ENCODE measurements at places on chromosomes 6 and 20.

DNA sequence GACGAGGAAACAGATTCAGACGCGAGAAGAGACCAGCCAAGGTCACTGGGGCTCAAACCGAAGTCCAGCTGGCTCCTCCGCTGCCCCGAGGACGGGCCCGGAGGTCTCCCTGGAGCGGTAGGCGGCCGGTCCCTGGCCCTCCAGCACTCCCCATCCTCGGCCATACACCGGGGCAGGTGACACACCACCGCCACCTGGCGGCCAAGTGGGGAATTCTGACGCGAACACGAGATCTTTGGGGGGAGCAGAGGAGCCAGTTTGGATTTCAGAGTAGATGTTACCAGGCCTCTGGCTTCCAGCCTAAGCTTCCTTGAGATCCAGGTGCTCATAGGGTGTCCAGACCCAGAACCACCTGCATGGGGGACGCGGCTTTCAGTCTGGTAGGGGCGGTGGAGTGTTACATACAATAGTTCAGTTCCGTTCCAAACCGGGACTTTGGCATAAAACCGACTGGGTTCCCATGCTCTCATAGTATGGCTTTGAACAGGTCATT, 16.1 kb downstream of the BPIFB1 start:
- DNase-seq = peak; percentile 54

- no peak for DNase-seq
Observed at GRCh38 chr6:4309540-4309939, 174.2 kb upstream of the ECI2 start.

GRCh38 chr6:109484122-109484521, 1.1 kb upstream of the ZBTB24 start:
- DNase-seq = no peak

DNA sequence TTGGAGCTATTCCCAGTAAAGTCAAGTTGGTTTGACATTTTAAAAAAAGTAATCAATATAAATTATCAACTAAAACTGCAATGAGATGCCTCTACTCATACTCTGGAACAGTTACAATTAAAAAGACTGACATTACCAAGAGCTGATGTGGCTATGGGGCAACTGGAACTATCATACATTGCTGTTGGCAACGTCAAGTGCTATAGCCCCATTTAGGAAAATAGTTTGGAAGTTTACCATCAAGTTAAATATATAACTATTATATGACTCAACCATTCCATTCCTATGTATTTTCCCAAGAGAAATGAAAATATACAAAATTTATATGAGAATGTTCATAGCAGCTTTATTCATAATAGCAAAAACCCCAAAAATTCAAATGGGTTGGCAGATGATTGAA, 111.4 kb upstream of the HDGFL1 start:
- no peak for DNase-seq

- no peak for DNase-seq
Observed at GRCh38 chr6:134701301-134701700, 248.6 kb downstream of the ALDH8A1 start.

- DNase-seq = no peak
Observed at GRCh38 chr6:7617801-7618764, 28.1 kb downstream of the SNRNP48 start.

- peak; percentile 5 for DNase-seq
Observed at GRCh38 chr6:41371461-41371991, 36.1 kb downstream of the NCR2 start.

- no peak for DNase-seq
Observed at GRCh38 chr20:60054716-60055634, 96.8 kb downstream of the CDH26 start.

- peak; percentile 55 for DNase-seq
Observed at GRCh38 chr6:75526502-75527127, 33.0 kb upstream of the FILIP1 start.

GRCh38 chr6:151679081-151679480, 128.4 kb upstream of the ESR1 start:
- DNase-seq = no peak

DNA sequence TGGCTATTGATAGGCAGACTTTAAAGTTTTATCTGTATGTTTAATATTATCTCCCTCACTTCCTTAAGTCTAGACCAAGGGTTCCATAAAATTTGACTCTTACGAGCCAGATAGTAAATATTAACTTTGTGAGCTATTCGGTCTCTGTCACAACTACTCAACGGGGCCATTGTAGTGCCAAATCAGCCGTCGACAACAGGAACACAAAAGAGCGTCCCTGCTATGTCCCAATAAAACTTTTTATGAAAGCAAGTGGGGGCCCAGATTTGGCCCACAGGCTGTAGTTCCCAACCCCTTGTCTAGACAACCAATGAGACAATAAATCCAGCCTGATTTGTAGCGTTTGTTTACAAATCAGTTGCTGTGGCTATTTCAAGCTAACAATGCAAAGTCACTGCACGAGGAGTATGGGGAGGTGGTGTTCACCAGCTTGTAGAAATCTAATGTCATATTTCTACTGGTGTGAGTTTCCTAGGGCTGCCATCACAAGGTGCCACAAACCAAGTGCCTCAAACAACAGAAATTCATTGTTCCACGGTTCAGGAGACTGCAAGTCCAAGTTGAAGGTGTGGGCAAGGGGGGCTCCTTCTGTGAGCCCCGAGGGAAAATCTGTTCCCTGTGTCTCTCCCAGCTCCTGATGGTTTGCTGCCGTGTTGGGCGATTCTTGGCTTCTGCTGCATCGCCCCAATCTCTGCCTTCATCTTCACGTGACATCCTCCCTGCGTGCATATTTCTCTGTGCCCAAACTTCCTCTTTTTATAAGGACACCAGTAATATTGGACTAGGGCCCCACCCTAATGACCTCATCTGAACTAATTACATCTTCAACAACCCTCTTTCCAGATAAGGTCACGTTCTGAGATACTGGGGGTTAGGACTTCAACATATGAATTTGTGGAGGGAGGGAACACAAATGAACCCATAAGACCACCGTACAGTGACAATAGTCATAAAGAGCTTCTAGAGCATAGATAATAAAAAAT, 356.0 kb upstream of the JARID2 start:
- no peak for DNase-seq

DNA sequence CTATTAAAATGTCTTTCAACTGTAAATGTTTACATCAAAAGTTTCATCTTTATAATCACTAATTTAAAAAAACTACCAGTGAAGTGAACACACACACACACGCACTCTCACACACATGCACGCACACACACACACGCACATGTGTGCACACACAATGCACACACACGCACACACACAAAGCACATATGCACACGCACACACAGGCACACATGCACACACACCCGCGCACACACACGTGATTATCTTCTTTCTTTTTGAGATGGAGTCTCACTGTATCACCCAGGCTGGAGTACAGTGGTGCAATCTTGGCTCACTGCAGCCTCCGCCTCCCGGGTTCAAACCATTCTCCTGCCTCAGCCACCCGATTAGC, 80.0 kb upstream of the FRMD1 start:
- no peak for DNase-seq

DNA sequence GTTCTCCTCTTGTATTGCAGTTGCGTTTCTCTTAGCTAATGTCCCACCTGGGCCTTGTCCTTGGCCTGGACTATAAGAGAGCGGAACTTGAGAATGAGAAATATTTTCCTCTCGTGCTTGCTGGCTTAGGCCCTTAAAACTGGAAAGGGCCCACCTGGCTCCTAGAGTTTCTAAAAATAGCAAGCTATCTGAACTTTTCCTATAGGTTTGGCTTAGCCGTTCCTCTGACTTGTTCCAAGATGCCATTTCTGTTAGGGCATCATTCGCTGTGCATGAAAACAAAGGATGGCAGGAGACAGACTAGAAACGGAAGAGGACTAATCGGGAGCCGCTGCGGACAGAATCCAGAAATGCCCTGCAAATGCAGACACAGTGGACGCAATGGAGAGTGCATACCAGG, 4.5 kb downstream of the RIPOR3 start:
- no peak for DNase-seq

DNA sequence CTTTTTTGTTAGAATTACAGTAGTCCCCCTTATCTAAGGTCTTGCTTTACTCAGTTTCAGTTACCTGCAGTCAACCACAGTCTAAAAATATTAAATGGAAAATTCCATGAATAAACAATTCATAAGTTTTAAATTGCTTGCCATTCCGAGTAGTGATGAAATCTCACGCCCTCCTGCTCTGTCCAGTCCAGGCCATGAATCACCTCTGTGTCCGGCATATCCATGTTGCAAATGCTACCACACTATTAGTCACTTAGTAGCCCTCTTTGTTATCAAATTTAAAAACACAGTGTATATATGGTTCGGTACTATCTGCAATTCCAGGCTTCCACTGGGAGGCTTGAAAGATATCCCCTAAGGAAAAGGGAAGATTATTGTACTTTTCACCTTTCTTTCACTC, 164.6 kb upstream of the FAM83B start:
- peak; percentile 42 for DNase-seq

- peak; percentile 64 for DNase-seq
Observed at GRCh38 chr6:113654396-113654795, 202.7 kb upstream of the MARCKS start.

DNA sequence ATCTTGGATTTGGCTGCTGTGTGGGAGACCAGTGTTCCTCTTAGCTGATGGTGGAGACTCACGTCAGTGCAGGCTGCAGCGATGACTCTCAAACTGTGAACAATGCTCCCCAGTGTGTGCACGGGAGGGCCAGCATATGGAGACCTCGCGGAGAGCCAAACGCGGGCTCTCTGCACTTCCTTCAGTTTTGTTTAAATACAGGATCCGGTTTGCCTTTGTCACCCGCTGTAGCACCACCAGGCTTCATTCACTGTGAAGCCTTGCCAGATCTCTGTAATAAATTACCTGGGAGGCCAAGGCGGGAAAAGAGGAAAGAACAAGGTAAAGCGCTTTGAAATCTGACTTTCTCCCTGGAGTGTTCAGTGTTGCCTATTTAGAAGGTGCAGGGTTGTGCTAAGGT, 30.7 kb upstream of the TMEM14A start:
- DNase-seq = no peak

DNA sequence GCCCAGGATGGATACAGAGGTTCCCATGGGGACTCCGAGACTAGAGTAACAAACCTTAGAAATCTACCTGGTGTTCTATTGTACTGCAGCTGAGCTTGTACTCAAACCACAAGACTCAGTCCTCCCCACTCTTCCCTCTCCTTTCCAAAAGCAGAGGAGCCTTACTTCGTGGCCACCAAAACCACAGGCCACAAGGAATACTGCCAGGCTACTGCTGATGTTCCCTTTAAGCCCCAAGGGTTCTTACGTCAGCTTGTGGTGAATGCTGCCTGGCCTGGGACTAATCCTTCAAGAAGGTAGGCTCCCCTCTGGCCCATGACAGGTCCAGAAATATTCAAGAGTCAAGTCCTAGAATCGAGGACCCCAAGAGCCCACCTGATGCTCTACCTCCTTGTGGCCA, 10.5 kb upstream of the DEFB128 start:
- DNase-seq = no peak

DNA sequence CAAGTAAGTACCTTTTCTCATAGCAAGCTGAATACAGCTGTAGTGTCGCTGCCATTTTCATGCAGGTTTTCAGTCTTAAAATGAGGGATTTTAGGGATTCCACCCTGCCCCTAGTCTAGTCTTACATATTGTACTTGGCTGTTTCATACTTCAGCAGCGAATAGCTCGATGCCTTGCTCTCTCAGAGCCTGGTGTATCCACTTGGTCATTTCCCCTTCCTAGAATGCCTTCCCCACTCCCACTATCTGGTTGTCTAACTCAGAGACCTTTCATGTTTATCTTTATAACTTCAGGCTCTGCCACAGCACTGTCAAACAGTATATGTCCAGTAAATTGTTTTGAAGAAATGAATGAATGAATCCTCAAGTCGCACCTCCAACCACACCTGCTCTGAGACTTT, 21.1 kb upstream of the IPCEF1 start:
- DNase-seq = no peak

DNA sequence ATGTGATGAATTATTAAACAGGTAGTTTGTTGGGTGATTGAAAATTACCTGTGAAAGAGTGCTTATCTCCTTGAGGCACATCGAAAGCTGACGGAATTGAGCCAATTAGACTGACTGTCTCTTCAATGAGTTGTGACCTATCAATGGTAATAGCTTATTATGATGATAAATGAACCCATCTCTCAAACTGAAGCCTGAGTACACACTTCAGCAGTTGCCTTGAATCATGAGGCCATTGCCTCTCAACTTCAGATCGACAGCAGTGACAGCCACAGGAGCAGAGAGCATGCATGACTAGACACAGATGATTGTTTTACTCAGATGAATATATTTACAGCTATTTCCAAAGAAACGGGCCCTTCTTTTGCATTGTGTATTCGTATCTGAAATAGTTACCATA, 323.9 kb downstream of the LAMA2 start:
- DNase-seq = no peak

GRCh38 chr6:44250718-44251123, 3.8 kb downstream of the HSP90AB1 start:
- DNase-seq = no peak

DNA sequence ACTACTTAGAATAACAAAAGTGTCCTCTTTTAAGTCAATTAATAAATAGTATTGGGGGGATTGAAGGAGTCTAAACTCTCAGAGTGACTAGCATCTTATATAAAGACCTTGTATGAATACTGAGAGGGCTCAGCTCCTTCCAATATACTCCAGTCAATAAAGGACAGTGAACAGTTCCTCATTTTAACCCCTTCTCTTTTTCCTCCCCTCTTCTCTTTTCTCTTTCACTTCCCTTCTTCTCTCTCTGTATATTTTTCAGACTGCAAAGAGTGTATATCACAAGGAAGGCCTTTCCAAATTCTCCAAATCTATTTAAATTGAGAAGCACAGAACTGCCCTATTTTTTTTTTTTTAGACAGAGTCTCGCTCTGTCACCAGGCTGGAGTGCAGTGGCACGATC, 99.5 kb downstream of the CD164 start:
- DNase-seq = no peak

GRCh38 chr20:40156600-40157317, 532.3 kb downstream of the MAFB start:
- no peak for DNase-seq

DNA sequence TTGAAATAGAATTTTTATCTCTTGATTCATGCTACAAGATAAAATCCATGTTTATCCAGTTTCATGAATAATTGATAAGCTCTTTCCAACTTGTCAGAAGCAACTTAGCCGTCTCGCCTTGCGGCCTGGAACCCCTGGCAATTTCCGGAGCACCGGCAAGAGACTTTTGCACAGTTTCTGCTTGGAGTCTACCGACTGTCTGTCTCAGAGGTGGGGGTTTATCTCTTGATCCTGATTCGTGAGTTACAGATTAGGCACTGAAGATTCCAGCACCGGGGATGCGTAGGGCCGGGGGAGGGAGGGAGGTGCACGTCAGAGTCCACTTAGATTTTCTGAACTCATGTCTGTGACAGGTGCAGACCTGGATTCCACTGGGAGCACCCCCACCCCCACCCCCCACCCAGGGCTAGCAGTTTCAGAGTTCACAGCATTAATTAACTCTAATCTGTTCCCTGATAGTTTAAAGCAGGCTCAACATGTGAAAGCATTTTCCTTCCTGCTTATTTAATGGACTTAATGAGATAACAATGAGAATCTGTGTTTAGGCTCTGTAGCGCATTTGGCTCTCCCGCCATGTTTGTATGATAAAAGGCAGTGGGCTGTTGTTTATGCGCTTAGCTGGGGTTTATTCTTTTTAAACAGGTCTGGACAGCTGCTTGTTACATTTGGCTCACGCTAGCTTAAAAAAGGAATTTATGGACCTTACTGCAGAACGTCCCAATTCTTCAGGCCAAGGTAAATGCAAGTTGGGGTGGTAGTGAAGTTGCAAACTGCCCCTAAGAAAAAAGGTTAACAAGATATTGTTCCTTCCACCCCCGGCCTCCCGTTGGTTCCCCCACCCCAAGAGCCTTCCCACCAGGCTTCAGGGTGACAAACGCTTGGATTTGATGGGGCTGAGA, 8.1 kb upstream of the APCDD1L start:
- DNase-seq = no peak

GRCh38 chr6:69933239-69933638, 66.9 kb downstream of the COL19A1 start:
- DNase-seq = no peak

Data from kidney glomerular epithelial cell (primary cell).